ENCODE measurements at places on chromosomes 3 and 15.
A peak's percentile ranks its signal among the peaks of the same experiment; 100 is the strongest.

- DNase-seq, result no peak
Measured at GRCh38 chr3:125608419-125608818, 13.1 kb upstream of the OSBPL11 start.

DNA sequence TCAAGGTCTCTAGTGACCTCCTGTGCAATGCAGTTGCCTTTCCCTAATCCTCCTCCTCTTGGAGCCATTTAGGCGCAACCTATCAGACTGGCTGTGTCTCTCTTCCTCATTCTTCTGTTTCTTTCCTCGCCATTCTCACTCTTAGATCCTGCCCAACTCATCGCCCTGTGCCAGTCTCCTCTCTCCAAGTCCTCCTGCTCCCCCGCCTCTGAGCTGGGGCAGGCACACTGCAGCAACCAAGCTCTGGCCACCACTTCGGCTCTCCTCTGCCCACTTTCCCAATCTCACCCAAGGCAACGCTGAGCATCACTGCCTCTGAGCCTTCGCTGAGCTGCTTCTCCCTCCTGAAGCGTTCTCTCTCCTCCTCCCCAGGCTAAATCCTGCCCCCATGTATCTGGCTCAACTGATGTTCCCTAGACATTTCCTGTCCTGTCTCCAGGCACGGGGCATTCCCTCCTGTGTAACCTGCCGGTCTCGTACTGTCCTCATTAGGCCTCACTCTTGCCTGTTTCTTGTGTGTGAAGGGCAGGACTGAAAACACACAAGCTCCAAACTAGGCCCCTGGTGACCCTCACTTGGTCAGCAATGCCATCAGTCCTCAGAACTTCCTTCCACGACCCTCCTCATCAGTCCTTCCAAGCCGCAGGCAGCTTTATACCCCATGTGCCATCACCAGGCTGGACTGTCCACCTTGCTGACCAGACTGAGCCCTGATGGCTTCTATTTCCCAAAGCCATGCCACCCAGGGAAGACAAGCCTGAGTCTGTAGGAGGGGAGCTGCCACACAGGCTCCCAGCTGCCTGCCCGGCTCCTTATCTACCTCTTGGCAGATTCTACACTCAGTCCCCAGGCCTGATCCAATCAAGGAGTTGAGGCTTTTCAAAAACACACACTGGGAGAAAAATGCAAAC, 85.6 kb downstream of the SEC22A start:
- no peak for DNase-seq

GRCh38 chr3:115551016-115551415, 72.3 kb upstream of the GAP43 start:
- no peak for DNase-seq

DNA sequence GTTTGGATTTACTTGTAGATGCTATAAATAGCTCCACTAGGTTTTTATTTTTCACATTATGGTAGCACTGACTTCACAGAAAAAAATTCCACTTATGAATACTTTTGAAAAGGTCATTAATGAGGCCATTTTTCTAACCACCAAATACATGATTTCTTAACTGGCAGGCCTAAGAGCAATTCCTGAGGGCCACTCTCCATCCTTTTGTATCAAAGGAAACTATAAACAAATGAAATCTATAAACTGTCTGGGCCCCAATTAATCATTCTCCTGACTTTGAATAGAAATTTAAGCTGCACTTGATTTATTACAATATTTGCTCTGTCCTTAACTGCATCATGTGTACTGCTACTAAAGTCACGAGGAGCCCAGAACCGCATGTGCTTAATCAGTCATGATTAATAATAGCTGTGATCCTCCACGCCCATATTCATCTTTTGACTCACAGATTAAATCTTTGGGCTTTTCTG, 25.1 kb upstream of the MTMR10 start:
- DNase-seq, result no peak

- peak; percentile 43 for DNase-seq
Measured at GRCh38 chr3:43919029-43919428, 228.3 kb downstream of the ABHD5 start.
